NCI-H1417 treated with DMSO at 0.1 percent for 48 hours (cell line): ENCODE measurements at places on chromosomes 7 and 10.

- DNase-seq: no peak
These were observed 6.4 kb downstream of the ATE1 start for GRCh38 chr10:121921238-121921931.

- no peak for DNase-seq
These were observed 336.3 kb downstream of the GRID1 start for GRCh38 chr10:86030312-86030711.

- no peak for DNase-seq
These were observed 918 bp downstream of the PWWP2B start for GRCh38 chr10:132397671-132398565.

GRCh38 chr10:43048301-43049051, 28.4 kb upstream of the RET start:
- DNase-seq: no peak

DNA sequence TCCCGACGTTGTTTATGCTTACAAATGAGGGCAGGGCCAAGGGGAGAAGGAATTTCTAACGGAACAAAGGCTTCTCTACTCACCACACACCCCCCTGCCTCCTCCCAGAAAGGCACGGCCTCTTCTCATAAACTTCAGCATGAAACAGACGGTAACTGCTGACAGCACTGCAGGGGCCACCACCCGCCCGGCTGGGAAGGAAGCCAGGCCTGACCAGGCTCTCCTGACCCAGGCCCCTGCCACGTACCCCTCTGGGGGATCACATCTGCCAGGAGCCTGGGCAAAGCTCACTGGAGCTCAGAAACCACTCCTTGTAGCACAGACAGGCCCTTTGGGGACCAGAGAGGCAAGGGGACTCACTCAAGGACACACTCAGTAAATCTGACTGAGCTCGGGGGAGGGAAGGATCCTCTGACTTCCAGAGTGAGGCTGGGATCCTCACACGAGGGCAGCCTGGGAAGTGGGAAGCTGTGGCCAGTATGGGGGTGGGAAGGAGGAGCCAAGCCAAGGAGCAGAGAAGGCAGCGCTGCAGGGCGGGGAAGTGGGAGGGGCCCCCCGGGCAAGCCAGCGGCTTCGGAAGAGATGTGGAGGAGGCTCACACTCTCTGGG, 46.1 kb downstream of the ZCCHC24 start:
- no peak for DNase-seq

DNA sequence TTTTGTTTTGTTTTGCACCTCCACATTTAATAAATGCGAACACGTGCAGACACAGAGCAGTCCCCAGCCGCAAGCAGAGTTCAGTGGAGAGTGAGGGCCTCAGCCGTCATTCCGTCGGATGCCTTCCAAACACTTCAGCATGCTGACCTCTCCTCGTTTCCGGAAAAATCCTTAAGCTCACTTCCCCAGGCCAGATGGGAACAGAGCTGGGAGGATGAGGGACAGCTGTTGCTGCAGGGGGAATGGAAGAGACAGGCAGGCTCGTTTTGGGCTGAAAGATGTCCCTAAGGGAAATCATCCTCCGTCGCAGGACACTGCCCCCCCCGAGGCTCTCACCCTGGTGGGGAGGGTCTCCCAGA, 17.2 kb upstream of the FGFR2 start:
- no peak for DNase-seq

DNA sequence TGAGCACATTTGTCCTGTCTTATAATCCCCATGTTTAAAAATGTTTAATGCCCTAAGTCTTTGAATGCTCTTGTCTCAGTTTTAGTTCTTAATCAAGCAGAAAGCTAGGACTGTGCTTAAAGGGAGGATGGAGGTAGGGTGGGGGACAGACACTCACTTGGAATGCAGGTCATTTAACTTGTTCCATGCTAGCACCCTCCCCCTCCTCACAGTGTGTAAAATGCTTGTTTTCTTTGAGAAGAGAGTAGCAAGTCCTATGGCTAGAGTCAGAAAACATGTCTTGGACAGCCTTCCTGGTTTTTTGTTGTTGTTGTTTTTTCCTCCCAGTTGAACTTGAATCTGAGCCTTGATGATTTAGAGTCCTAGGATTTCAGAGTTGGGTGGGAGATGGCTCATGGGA, 114.2 kb downstream of the PLPP4 start:
- no peak for DNase-seq

DNA sequence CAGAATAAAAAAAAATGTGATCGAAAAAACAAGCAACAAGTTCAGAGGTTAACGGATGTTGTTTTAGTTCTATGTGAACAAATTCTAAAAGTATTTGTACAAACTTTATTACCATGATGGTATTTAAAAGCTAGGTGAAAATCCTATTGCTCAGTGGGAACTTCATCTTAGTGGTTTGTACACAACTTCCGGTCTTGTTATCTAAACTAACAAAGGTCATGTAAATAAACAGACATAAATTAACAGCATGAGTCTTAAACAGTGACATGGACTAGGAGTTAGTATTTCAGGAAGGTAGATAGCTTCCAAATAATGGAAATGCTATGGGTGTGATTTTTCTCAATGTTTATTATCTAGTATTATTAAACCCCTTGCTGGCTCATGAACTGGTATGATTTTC, 83.8 kb downstream of the SPAG6 start:
- no peak for DNase-seq

DNA sequence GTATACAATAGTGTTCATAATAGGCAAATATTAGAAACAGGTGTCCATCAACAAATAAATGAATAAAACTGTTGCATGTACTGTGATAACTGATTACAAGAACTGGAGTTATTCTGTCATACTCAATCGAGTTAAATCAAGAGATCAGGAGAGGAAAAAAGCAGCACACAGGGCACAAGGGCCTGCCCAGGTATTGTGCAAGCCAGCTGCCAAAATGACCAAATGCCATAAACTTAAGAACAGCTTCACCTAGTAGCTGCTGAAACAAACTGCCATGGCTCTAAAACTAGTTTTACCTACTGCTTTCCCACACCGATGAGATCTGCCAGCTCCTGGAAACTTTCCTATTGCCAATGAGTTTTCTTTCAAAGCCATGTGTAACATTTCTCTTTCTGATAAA, 12.2 kb downstream of the GSAP start:
- DNase-seq: no peak

DNA sequence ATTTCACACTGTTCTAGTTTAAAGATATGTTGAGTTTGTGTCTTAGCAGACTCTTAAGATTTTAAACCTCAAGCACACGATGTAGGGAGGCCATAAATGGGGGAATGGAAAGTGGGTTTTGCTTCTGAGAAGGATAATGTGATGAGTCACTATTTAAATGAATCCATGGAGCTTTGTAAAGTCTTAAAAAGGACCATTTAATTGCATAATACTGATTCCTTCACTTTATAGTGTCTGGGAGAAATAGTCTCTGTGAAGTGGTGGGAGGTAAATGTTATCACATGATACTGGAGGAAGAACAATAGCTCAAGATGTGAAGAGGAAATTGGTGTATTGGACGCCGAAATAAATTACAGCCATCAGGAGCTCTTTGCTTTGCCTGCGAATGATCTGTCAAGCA, 84.0 kb upstream of the MYO3A start:
- no peak for DNase-seq

DNA sequence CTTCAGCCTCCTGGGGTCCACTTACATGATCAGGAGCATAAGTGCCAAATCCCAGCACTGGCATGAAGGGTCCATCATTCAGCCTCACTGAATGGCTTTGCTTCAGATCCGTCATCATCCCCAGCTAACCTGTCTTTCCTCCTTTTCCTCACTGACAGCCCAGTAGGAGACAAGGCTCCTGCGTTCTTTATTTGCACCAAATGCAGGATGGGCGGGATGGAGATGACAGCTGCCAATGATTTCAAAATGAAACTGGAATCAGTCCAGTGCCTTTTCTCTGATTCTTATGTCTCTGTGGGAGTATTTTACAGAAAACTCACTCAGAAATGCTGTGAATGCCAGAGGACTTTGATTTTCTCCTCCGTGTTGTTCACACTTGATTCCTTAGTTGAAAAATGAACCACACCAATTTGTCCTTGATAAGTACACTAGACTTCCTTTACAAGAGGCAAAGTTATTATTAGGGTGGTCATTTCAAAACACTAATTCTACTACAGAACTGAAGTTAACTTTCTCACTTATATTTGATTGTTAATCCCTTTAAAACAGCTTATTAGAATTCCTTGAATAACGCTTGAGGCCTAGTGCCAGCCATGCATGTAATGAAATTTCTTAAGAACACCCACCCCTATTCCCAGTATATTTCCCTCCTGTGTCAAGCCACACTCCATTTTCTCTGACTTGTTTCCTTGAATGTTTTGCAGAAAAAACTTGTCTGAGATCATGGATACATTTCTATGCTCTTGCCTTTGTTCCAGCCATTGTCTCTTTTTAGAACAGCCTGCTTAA, at the start of gene AKR1C8:
TSS of gene AKR1C8 (minus strand) at position 164 of the 789 bp plus-strand sequence. CDS start at position 118, 46 bp downstream.
- no peak for DNase-seq

DNA sequence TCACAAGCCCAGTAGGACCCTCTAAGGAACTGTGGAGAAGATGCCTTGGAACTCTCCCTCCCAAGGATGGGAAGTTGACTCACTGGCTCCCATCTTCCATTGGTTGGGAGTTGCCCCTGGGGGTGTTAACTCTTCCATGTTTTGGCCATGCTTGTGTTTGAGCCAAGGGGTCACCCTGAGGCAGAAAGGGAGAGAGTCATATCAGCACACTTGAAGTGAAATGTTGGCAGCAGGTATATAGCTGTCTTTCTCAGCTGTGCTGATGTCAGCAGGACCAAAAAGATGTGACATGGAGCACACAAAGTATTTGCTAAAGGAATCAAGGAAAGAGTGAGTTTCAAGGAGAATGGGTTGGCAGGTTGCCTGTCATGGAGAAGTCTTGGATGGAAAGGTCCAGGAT, 359.4 kb downstream of the RPS24 start:
- DNase-seq: no peak

DNA sequence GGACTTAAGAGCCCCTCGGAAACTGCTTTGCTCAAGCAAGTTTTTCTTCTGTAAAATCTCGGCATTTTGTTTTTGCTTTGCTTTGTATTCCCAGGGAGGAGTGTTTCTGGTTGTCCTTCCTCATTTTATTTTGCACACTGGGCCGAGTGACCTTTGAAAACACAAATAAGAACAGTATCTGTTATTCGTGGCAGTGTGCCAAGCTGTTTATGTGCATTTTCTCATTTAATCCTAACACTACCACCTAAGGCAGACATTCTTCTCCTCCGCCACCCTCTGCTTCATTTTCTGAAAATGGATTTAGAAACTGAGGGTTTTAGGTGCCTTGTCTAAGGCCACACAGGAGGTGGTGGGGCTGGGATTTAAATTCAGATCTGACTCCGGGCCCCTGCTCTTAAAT, 218.5 kb downstream of the TCF7L2 start:
- no peak for DNase-seq

- DNase-seq: no peak
These were observed 6.6 kb downstream of the AIFM2 start for GRCh38 chr10:70125918-70126552.

- no peak for DNase-seq
These were observed 32.4 kb downstream of the CAMK2B start for GRCh38 chr7:44292876-44293560.

- DNase-seq: no peak
These were observed 301.1 kb upstream of the LYZL1 start for GRCh38 chr10:28987555-28988320.

DNA sequence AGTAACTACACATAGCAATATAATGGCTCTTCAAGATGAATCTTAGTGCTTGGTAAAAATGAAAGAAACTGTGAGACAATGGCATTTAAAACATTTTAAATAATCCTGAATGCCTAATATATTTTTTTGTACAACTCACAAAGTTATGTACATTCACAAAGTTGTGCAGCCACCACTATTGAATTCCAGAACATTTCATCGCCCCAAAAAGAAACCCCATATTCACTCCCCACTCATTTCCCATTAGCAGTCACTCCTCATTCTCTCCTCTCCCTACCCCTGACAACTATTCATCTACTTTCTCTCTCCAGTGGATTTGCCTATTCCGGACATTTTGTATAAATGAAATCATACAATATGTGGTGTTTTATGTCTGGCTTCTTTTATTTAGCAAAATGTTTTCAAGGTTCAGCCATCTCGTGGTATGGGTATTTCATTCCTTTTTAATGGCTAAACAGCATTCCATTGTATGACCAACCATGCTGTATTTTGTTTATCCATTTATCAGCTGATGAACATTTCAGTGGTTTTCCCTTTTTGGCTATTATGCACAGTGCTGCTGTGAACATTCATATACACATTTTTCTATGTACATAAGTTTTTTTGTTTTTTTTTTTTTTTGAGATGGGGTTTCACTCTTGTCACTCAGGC, 34.7 kb downstream of the ENTPD7 start:
- no peak for DNase-seq

DNA sequence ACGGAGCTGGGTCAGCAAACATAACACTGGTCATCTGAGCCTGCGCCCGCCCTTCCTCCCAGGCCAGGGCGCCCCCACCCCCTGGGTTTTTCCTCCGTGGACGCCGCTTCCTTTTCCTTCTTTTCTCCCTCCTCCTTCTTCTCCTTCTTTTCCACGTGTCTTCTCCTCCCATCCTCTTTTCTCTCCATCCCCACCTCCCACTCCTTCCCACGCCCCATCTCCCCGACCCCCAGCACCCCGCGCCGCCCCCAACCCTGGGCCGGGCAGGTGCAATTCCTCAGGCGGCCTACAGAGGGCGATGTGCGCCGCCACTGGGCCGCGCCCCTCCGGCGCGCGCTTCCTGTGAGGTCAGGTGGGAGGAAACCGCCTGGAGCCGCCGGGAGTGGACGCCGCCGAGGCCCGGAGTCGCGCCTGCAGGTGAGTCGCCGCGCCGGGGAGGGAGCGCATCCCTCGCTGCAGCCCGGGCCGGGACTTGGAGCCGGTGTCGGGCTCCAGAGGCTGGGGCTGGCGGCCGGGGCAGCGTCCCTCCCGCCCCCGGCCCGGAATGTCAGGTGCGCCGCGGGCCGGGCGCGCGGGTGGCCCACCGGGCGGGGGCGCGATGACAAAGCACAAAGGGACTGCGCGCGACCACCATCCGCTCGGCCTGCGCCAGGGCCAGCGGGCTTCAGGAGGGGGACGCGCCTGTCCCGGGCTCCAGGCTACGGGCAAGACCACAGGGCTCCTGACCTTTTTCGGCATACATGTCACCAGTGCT, at the start of gene FAM241B:
TSS of gene FAM241B (plus strand) at position 351 of the 754 bp plus-strand sequence. CDS start 1,497 bp downstream, outside the sequence.
- no peak for DNase-seq

GRCh38 chr7:109983618-109984017, 1107.3 kb upstream of the LRRN3 start:
- no peak for DNase-seq

GRCh38 chr10:5078547-5079180, 15.6 kb upstream of the AKR1C3 start:
- no peak for DNase-seq

DNA sequence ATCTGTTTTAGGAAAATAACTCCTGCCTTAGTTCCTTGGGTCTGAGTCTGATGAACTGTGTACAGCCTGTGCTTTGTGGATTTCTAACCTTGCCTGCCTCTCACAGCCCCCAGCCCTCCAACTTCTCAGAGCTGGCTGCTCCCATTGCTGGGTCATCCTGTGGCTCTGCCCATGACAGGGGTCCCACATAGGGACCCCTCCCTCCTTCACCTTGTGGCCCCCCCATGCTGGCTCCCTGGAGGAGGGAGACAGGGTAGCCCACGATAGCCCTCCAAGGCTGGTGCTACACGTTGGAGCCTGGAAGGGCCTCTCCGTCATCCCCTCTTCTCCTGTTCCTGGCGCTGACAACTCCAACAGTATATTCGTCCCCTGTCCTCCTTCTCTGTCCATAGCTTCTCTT, 2.8 kb upstream of the DENND2A start:
- DNase-seq: no peak
